Thoracic aorta (tissue), 2 donors: ENCODE measurements at places on chromosomes 11 and 22.

GRCh38 chr11:110279881-110280280 is 16.5 kb downstream of the RDX start:
- H3K27me3 ChIP-seq, result no peaks in the 10 kb centered on the region
- H3K27ac ChIP-seq, result no peak overlapping the region
- peaks cover 3% of the 10 kb centered on the region for H3K4me1 ChIP-seq

DNA sequence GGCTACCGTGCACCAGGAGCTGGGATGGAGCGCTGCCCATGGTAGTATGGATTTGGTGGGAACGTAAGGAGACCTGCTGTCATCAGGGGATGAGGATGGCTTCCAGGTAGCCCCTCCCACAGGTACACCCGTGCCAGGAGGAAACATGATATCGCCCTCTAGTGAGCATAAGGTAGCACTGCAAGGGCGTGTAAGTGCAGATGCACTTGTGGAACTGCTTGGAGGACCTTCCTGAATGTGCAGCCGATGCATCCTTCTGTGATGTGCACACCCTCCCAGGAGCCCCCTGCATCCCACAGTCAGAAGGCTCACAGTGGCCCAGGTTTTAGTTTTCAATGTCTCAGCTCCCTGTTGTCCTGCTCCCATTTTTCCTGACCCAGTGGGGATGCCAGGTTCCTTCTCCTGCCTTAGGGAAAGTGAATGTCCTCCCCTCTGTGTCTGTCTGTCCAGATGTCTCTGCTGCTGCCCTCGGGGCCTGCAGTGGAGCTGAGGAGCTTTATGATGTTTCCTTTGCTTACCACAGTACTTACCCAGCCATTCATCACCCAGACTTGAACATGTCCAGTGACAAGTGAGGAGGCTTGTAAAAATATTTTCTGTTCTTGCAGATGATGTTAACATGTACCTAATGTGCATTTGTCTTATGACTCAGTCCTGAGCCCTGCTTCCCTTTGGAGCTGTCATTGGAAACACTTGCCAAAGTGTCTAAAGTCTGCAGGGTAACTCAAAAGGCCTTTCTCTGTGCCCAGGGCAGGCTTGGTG is 49.2 kb downstream of the DBX1 start:
- peaks cover 46% of the 10 kb centered on the region for H3K36me3 ChIP-seq
- no peak overlapping the region for H3K4me3 ChIP-seq
- H3K27me3 ChIP-seq, result no peaks in the 10 kb centered on the region
- no peak for DNase-seq

- H3K4me3 ChIP-seq, result no peak overlapping the region
- H3K4me1 ChIP-seq, result peaks cover 8% of the 10 kb centered on the region
- H3K27me3 ChIP-seq, result no peaks in the 10 kb centered on the region
- DNase-seq, result no peak
- peaks cover 56% of the 10 kb centered on the region for H3K36me3 ChIP-seq
These were observed 56.4 kb downstream of the SGSM3 start for GRCh38 chr22:40426594-40427333.

DNA sequence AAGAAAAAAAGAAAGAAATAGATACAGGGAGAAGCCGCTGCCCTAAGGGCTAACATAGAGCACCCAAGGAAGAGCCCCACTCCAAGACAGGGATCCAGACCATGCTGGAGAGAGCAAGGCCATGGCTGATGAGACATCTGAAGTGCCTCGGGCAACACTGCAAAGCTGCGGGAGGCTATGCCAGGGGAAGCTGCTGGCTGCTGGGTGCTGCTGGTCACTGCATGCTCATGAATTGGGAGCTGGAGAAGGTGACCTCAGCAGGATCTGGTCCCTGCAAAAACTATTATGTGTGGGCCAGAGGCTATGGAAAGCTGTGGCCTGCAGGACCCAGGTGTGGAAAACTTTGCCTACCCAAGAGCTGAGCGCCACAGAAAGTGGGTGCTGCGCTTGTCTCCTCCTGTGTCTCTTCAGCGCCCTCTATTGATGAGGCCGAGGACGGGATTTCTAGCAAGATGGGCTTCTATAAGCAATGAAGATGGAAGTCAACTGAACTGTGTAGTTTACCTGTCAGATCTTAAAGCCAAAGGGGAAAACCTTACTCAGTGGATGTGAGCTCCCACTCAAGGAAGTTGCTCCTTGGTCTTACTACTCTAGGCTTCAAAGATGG is 17.3 kb upstream of the SLC29A2 start:
- H3K27ac ChIP-seq, result no peak overlapping the region
- H3K4me3 ChIP-seq, result no peak overlapping the region
- H3K36me3 ChIP-seq, result no peaks in the 10 kb centered on the region
- no peak for DNase-seq
- no peaks in the 10 kb centered on the region for H3K27me3 ChIP-seq
- H3K4me1 ChIP-seq, result peaks cover 6% of the 10 kb centered on the region

GRCh38 chr11:31824879-31825837 is 14.0 kb upstream of the PAX6 start:
- peaks cover 18% of the 10 kb centered on the region for H3K4me1 ChIP-seq
- no peaks in the 10 kb centered on the region for H3K36me3 ChIP-seq
- peaks cover 32% of the 10 kb centered on the region for H3K27me3 ChIP-seq
- H3K27ac ChIP-seq, result no peak overlapping the region

GRCh38 chr11:43285826-43286225 is 26.0 kb upstream of the API5 start:
- H3K27me3 ChIP-seq, result no peaks in the 10 kb centered on the region
- H3K27ac ChIP-seq, result no peak overlapping the region
- H3K36me3 ChIP-seq, result no peaks in the 10 kb centered on the region
- DNase-seq, result no peak

DNA sequence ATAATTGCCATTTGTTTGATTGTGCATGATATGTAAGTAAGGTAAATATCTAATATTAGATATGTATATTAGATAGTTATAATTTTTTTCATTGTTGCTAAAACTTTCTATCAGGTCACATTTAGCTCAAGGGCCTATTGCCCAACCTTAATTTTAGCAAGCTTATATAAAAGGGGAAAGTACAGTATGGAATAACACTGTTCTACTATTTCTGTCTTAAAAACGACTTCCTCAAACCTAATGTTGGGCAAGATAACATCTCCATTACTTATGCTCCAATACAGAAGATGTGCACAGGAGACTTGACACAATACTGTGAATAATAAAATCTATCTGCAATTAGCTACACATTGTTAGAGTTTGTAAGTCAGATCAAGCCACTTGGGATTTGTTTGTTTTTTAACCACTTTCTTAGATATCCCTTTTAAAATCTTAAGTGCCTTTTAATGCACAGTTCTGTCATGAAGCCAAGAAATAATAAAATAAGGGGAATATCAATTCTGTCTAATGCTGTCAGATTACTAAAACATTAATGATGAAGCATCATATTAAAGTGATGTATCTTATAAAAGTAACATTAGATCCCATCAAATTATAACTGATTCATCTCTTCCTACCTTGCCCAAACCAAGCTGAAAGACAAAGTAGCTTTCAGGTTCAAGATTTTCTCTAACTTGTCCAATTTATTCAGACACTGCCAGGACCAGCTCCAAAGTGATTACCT is 98.1 kb downstream of the SIK3 start:
- DNase-seq, result no peak
- no peaks in the 10 kb centered on the region for H3K4me1 ChIP-seq
- no peaks in the 10 kb centered on the region for H3K27me3 ChIP-seq
- H3K4me3 ChIP-seq, result no peak overlapping the region
- no peaks in the 10 kb centered on the region for H3K36me3 ChIP-seq

- H3K4me1 ChIP-seq, result peaks cover 35% of the 10 kb centered on the region
- peak overlapping the region; percentile 98 for H3K4me3 ChIP-seq
- H3K36me3 ChIP-seq, result no peaks in the 10 kb centered on the region
These were observed 607 bp downstream of the CCDC82 start for GRCh38 chr11:96388891-96389719.

DNA sequence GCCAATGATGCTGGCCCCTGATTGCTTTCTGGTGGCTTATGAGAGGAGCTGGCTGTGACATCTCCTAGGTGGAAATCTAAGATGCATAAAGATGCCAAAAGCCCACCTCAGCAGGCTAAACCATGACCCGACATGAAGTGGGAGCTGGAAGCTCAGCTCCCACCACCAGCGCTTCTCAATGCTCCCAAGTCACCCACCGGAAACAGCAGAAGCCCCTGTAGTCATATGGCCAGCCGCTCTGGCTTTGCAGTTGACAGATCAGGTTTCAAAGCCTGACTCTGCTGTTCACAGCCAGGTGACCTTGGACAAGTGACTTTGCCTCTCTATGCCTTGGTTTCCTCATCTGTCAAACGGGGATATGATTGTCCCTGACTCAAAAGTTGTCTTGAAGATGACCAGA is 29.1 kb upstream of the ANO1 start:
- H3K36me3 ChIP-seq, result no peaks in the 10 kb centered on the region
- H3K27me3 ChIP-seq, result no peaks in the 10 kb centered on the region
- H3K27ac ChIP-seq, result no peak overlapping the region
- no peaks in the 10 kb centered on the region for H3K4me1 ChIP-seq

DNA sequence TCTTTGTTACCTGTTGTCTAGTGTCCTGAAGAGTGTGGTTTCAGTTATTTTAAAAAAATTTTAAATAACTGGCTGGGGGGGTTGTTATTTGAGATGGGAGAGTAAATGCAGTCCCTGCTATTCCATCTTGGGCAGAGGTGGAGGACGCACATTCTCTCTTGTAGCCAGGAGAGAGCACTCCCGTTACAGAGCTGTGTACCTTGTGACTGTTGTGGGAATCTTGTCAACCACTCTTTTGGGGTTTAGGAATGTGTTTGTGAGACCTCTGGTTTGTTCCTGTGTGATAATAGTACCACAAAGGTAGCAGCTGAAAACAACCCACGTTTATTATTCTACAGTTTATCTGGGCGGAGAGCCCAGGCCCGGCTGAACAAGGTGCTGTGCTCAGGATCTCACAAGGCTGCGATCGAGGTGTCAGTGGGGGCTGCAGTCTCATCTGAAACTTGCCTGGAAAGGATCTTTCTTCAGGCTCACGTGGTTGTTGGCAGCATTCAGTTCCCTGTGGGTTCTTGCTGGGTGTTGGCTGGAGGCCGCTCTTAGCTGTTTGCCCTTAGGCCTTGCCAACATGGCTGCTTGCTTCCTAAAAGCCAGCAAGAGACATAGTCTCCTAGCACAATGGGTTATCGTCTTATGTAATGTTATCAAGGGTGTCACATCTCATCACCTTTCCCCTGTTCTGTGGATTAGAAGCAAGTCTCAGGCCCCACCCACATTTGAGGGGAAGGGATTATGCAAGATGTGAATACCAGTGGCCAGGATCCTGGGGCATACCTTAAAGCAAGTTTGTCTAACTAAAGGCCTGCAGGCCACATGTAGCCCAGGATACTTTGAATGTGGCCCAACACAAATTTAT is 20.6 kb downstream of the IGHMBP2 start:
- peaks cover 8% of the 10 kb centered on the region for H3K36me3 ChIP-seq
- peak overlapping the region; percentile 87 for H3K27ac ChIP-seq
- no peaks in the 10 kb centered on the region for H3K27me3 ChIP-seq
- H3K4me1 ChIP-seq, result peaks cover 49% of the 10 kb centered on the region
- DNase-seq, result no peak
- H3K4me3 ChIP-seq, result peak overlapping the region; percentile 35

GRCh38 chr11:27319072-27319471 is 43.9 kb downstream of the CCDC34 start:
- peaks cover 7% of the 10 kb centered on the region for H3K4me1 ChIP-seq
- no peaks in the 10 kb centered on the region for H3K27me3 ChIP-seq
- no peak for DNase-seq
- H3K36me3 ChIP-seq, result no peaks in the 10 kb centered on the region
- no peak overlapping the region for H3K4me3 ChIP-seq

DNA sequence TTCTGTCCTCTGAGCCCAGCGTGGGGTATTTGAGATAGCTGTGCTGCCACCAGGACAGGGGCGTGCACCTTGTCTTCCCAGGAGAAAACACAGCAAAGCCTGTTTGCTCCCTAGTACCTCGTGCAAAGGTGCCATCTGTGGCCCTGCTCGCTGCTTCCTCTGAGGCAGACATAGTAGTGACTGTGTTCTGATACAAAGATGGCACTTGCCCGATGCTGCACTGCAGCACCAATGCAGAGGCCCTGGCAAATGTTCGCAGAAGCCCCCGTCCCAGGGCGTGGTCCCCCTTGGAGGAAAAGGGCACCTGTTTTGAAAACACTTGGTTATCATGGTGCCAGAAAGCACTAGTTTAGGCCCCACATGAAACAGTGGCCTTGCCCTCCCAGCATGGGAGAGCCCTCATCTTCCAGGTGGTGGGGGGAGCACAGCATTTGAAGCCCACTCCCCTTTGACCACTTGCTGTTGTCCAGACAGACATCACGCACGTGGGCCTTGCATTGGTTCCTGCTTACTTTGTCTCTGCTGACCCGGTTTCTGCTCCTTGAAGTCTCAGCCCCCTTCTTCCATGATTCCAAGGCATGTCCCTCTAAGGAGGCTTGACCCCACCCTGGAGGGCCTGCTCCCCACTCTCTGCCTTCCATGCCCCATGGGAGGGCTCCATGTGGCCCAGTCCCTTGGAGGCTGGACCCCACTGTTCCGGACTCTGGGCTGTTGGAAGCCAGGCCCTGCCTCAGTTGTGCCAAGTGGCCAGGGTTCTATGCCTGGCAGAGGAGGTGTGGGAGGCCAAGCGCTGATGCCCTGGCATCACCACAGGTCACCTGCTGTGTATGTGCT is 109.4 kb downstream of the KCNQ1OT1 start:
- no peak overlapping the region for H3K4me3 ChIP-seq
- H3K36me3 ChIP-seq, result no peaks in the 10 kb centered on the region
- DNase-seq, result no peak
- H3K27ac ChIP-seq, result no peak overlapping the region

DNA sequence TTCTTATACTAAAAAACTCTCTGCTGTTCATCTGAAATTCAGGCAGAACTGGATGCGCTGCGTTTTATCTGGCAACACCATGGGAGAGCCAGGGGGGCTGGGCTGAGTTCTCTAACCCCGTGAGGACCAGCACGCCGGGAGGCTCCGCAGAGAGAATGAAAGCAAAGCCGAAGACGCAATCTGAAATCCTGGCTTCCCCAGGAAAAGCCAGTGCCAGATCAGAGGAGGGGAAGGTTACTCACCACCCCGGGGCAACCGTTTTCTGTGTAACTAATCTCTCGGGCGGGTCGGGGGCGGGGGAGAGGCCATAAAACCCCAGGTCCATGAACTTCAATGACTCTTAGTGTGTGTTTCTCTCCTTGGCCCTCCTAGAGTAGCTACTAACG is 99.4 kb downstream of the SHANK2 start:
- H3K4me3 ChIP-seq, result no peak overlapping the region
- H3K27ac ChIP-seq, result no peak overlapping the region
- no peaks in the 10 kb centered on the region for H3K4me1 ChIP-seq
- no peaks in the 10 kb centered on the region for H3K27me3 ChIP-seq

- no peak for DNase-seq
- no peak overlapping the region for H3K27ac ChIP-seq
- H3K4me1 ChIP-seq, result peaks cover 4% of the 10 kb centered on the region
These were observed 87.8 kb downstream of the MYEOV start for GRCh38 chr11:69381681-69382130.
